Astrocyte (in vitro differentiated cells and primary cell): ENCODE measurements at places on chromosomes 3 and 15. TPM values are rescaled to one million over a fixed set of nuclear protein-coding genes. Genes with fewer than 3 reads are reported as not detected.

DNA sequence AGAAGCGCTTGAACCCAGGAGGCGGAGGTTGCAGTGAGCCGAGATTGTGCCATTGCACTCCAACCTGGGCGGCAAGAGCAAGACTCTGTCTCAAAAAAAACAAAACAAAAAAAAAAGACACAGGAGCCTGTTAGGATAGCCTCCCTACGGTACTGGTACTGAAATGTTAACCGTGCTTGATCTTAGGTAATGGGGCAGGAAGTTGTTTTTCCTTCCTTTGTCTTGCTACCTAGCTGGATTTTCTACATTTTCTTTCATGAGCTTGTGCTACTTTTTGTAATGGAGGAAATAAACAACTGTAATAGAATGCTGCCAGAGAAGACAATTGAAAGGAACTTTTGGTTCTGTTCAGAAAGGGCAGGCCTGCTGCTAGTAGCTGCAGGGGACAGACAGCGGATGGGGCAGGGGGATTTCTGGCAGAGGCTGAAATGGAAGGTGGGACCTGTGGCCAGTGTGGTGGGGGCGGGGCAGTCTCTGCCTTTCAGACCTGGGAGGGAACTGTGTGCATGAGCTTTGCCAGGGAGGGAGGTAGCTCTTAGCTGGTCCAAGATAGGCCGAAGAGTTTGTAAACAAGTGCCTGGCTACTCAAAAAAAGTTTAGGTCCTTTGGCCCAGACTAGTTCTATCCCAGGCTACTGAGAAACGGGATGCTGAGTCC is 49.0 kb upstream of the SEMA4B start:
- no peak overlapping the region for H3K4me3 ChIP-seq
- no peaks in the 10 kb centered on the region for H3K27me3 ChIP-seq
- no peak overlapping the region for H3K27ac ChIP-seq
- no peaks in the 10 kb centered on the region for H3K36me3 ChIP-seq

- no peak for DNase-seq
- no peaks in the 10 kb centered on the region for H3K36me3 ChIP-seq
Observed at GRCh38 chr15:29065571-29065970, 179.8 kb downstream of the APBA2 start.

GRCh38 chr3:133655731-133656515 is 5.8 kb downstream of the TOPBP1 start:
- peaks cover 47% of the 10 kb centered on the region for H3K36me3 ChIP-seq
- no peak overlapping the region for H3K27ac ChIP-seq
- no peak overlapping the region for H3K4me3 ChIP-seq
- DNase-seq, result no peak

DNA sequence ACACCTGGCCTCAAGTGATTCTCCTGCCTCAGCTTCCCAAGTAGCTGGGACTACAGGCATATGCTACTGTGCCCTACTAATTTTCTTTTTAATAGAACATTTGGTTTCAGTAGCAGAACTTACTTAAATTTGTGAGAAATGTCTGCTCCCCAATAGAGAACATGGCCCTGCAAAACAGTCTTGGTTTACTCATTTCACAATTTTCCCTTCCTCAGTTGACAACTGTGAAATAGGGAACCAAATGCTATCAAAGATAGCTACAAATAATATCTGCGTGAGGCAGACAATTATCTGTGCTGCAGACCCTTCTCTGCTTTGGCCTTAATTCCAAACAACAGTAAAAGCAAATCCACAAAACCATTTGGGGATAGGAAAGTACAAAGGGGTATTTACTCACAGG is 22.6 kb downstream of the METTL6 start:
- no peaks in the 10 kb centered on the region for H3K36me3 ChIP-seq
- DNase-seq, result no peak
- no peak overlapping the region for H3K4me3 ChIP-seq
- no peaks in the 10 kb centered on the region for H3K4me1 ChIP-seq

DNA sequence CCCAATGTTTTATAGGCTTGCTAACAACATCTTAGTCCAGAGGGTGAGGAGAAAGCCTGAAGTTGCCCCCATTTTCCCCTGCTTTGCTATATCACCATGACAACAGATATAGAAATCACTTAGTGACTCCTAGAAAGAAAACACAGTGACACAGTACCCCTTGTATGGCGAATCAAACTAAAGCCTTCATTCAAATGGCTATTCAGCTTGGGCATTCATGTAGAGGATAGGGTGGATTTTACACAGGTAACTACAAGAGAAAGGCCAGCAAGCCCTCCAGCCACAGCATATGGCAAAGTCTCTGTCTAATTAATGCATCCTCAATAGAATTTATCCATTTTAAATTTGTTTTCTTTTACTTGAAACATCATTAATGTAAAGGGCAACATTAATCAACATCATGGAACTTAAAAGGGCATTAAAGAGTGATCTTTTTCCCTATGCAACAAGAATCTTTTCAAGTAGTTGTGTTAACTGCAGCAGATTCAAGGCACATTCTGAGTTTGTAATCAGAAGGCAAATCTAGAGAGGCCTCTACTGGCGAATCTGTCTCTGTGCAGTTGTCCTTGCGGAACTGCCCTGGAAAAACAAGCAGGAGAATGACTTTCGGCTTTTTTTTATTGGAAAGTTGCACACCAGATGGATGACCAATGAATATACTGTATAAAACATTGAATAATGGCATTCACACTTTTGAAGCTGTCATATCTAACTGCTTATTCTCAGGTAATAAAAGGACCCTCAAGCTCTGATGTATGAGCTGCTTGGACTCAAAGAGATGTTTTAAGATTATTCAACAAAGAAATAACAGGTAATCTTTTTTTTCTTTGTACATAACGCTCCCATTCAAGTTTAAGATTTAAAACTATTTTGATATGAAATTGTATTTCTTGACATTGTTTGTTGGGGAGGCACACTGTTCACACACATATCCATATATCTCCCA is 621.7 kb upstream of the AGTR1 start:
- H3K27ac ChIP-seq, result no peak overlapping the region
- H3K36me3 ChIP-seq, result no peaks in the 10 kb centered on the region
- peak; percentile 44 for DNase-seq
- H3K27me3 ChIP-seq, result no peaks in the 10 kb centered on the region
- H3K4me1 ChIP-seq, result no peaks in the 10 kb centered on the region

DNA sequence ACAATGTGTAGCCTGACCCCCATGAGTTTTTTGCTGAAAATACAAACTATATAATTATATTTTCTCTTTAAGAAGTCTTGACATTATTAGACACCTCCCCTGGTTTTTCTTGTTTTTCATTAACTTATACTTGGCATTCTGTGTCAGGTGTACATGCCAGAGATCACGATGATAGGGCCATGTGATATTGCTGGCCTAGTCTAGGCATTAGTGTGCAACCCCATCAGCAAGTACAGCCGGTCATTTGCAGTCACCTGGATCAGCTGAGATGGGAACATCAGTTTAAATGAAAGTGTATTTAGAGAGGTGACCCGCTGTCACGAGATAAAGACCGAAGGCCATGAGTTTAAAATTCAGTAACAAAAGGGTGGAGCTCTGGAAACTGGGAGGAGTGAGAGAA is 12.6 kb upstream of the SPPL2A start:
- H3K4me3 ChIP-seq, result no peak overlapping the region
- H3K27ac ChIP-seq, result no peak overlapping the region
- H3K4me1 ChIP-seq, result no peaks in the 10 kb centered on the region
- no peaks in the 10 kb centered on the region for H3K36me3 ChIP-seq
- DNase-seq, result no peak

- DNase-seq, result no peak
- no peaks in the 10 kb centered on the region for H3K27me3 ChIP-seq
- no peak overlapping the region for H3K4me3 ChIP-seq
- H3K36me3 ChIP-seq, result peaks cover 19% of the 10 kb centered on the region
- H3K4me1 ChIP-seq, result no peaks in the 10 kb centered on the region
Observed at GRCh38 chr15:65695081-65695480, 73.3 kb downstream of the SLC24A1 start.

DNA sequence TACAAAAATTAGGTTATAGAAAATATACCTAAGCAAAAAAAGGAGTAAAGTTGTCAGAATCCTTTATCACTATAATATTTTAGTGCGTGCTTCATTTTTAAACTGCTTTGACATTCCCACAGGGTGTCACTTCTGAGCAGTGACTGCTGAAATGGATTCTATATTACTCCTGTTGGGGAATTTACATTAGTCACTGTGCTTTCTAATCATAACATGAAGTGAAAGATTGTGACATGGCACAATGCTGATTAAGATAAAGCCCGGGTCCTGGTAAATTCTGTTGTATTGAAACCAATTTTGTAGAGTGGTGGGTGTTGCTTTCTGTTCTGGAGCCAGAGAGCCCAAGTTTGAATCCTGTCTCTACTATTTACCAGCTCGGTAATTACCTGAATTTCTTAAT is 36.4 kb upstream of the EHHADH start:
- DNase-seq, result no peak
- no peak overlapping the region for H3K4me3 ChIP-seq
- no peak overlapping the region for H3K27ac ChIP-seq
- H3K27me3 ChIP-seq, result no peaks in the 10 kb centered on the region
- peaks cover 5% of the 10 kb centered on the region for H3K36me3 ChIP-seq
- no peaks in the 10 kb centered on the region for H3K4me1 ChIP-seq

- no peak overlapping the region for H3K27ac ChIP-seq
- no peak overlapping the region for H3K4me3 ChIP-seq
- H3K4me1 ChIP-seq, result no peaks in the 10 kb centered on the region
- H3K27me3 ChIP-seq, result peaks cover 2% of the 10 kb centered on the region
Observed at GRCh38 chr3:134079111-134079547, 49.4 kb upstream of the SLCO2A1 start.

- H3K27me3 ChIP-seq, result no peaks in the 10 kb centered on the region
- peak overlapping the region; percentile 88 for H3K27ac ChIP-seq
- peaks cover 20% of the 10 kb centered on the region for H3K36me3 ChIP-seq
- DNase-seq, result peak; percentile 48
- H3K4me1 ChIP-seq, result peaks cover 21% of the 10 kb centered on the region
Observed at GRCh38 chr15:90388462-90389380, 679 bp downstream of the IQGAP1 start.

GRCh38 chr3:181425074-181425473 is 286.7 kb upstream of the SOX2 start:
- H3K27ac ChIP-seq, result no peak overlapping the region
- H3K4me1 ChIP-seq, result no peaks in the 10 kb centered on the region
- no peak for DNase-seq
- H3K36me3 ChIP-seq, result no peaks in the 10 kb centered on the region
- no peaks in the 10 kb centered on the region for H3K27me3 ChIP-seq

DNA sequence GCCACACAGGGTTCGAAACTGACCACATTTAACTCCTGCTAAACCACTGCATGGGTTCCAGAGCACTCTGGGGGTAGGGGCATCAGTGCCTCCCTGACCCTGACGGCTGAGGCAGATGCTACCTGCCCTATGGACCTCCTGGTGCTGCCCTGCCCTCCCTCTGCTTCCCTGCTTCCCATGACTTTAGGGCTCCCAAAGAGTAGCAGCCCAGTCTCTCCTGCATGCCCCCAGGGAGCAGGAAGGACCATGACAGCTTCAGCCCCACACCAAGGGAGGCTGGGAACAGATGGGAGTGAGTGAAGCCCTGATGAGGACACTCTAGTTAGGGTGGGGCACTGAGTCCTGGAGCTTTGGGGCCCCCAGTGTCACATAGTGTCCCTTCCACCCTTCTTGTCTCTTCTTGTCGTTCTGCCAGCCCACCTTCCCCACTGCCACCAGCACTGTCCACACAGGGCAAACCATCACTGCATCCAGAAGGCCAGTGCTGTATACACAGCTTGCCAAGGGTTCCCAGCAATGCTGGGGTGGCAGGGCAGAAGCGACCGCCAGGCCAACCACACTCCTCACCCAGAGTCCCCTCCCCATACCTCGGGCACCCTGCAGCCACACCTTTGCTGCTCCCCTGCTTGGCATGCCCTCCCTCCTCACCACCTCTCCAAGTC is 31.0 kb downstream of the SRPRB start:
- H3K27me3 ChIP-seq, result no peaks in the 10 kb centered on the region
- H3K4me3 ChIP-seq, result no peak overlapping the region
- no peak for DNase-seq
- H3K36me3 ChIP-seq, result no peaks in the 10 kb centered on the region
- H3K4me1 ChIP-seq, result no peaks in the 10 kb centered on the region
- H3K27ac ChIP-seq, result no peak overlapping the region

GRCh38 chr3:188605231-188605630 is 451.3 kb downstream of the LPP start:
- H3K27ac ChIP-seq, result no peak overlapping the region
- peaks cover 11% of the 10 kb centered on the region for H3K36me3 ChIP-seq
- H3K4me3 ChIP-seq, result no peak overlapping the region
- H3K27me3 ChIP-seq, result no peaks in the 10 kb centered on the region
- no peaks in the 10 kb centered on the region for H3K4me1 ChIP-seq

DNA sequence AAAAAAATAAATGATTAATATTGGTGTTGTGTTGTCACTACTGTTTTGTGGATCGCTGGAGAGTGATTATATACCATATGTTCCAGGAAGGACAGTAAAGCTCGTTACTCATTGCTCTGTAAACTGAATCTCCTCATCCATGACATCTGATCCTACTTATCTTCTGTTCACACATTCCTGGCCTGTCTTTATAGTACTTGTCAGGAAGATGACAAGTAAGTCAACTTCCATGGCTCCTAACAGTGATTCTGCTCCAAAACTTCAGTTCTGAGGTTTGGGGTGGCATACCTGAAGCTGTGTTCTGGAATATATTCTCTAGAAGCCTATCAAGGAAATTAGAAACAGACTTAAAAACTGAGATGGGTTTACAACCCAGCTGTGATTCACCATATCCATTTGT is 288.9 kb downstream of the ZBBX start:
- H3K4me1 ChIP-seq, result no peaks in the 10 kb centered on the region
- H3K27ac ChIP-seq, result no peak overlapping the region
- no peak for DNase-seq
- H3K4me3 ChIP-seq, result no peak overlapping the region

DNA sequence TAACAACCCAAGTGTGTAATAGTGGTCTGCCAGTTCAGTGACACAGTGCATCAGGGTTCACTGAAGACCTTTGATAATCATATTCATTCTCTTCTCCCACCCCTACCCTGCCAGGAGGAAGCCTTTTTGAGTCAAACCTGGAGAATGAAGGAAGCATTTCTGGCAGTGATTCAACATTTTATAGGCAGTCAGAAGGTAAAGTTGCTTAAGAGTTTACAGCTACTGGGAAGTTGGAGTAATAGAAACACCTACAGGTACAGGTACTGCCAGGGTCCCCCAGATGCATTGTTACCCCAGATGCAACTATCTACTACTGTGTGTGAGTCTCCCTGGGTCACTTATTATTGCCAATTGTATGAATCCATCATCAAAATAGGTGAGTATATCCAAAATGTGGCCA is 146.9 kb upstream of the EIF1B start:
- no peaks in the 10 kb centered on the region for H3K4me1 ChIP-seq
- no peak overlapping the region for H3K27ac ChIP-seq
- no peaks in the 10 kb centered on the region for H3K27me3 ChIP-seq
- H3K36me3 ChIP-seq, result no peaks in the 10 kb centered on the region

Gene IFT80
- 25.2 and 27.3 TPM in 2 replicates for total RNA-seq

Gene TLR9
- 0.25 and 0.36 TPM in 2 replicates for total RNA-seq

Gene EXD1
- 0.07 TPM in 1 of 2 replicates, not detected in the other for total RNA-seq

Gene IL1RAP
- total RNA-seq, result 19.4 and 27.3 TPM in 2 replicates

Gene GOLGA8G
- total RNA-seq, result 0.31 TPM in 1 of 2 replicates, not detected in the other

Gene TOP2B
- total RNA-seq, result 78.6 and 91.4 TPM in 2 replicates

Gene ATP11B
- total RNA-seq, result 42.8 and 43.9 TPM in 2 replicates

Gene MYO5C
- total RNA-seq, result 2.7 and 4.5 TPM in 2 replicates

Gene IL20RB
- total RNA-seq, result 22.0 and 23.6 TPM in 2 replicates
